ENCODE measurements at places on chromosomes 5 and 9.

DNA sequence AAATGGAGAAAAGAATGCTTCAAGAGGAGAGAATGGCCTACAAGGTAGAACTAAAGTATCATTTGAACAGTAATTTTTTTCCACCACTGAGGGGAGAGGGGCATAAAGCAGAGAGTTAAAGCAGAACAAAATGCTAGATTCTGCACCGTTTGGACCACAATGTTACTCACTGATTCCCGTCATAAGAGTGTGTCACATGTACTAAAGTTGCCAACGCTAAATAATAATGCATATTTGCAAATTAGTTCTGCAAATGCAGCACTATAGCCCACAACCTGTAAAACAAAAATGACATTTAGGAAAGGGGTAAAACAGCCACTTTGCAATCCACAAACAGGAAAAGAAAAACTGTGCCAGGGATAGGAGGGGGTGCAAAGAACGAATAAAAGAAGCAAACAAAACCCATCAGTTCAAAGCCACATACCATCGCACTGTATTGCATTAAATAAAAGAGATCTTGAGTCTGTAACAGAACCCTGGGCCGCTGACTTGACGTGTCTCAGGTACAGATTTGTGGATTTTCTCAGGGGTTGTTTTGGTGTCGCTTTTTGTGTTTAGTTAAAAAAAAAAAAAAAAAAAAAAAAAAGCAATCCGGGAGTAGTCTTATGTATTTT, 7.7 kb upstream of the NFIB start:
- no peak for DNase-seq

DNA sequence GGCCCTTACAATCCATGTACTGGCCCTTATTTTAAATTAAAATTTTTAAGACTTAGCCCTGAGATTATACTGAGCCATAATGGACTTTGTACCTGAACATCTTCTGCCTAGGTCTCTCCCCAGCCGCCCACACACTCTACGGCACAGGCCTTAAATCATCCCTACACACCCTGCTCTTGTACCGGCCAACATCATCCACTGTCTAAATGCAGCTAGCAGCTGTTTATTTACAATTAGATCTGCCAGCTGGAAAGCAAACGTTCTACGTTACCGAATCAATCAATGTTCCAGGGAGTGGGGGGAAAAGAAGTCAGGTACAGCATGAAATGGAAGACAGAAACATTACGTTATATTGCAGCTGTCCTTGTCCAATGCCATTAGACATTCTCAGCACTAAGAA, 88.4 kb upstream of the GRAMD2B start:
- DNase-seq, result no peak

DNA sequence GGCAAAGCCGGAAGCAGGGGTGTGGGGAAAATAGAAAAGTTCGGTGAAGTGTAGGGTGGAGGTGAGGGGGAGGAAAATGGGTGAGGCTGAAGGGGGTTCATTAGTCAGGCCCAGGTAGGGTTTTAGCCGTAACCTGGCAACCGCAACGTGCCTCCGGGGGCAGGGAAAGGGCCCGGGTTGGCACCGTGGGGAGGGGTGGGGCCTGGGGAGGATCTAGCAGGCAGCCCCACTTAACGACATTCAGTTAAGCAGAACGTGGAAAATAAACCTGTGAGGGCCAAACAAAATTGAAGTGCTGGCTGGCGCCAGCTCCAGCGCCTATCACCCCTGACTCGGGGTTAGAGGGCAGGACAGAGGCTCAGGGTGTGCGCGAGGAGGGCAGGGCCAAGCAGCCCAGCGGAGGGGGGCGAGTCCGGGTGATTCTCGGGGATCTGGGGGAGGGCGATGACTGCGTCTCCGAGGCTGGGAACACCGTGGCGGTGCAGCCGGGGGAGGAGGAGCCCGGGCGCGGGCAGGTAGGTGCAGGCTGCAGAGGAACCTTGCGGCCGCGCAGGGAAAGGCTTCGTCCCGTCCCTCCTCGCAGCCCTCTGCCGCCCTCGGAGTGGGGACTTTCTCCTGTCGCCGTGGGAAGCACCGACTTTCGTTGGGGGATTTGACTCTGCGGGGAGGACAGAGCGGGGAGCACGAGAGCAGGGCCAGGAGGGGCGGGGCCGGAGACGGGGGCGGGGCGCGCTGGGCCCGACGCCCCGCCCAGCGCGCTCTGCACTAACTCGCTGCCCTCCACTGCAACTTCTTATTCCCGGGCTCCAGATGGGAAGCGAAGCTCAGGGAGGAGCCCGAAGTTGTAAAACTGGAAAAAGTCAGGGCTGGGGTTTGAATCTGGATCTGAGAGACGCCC, 5.1 kb downstream of the RGS14 start:
- peak; percentile 47 for DNase-seq

GRCh38 chr9:32589083-32589723, 16.2 kb upstream of the NDUFB6 start:
- DNase-seq, result peak; percentile 25

- no peak for DNase-seq
Measured at GRCh38 chr5:7039074-7039473, 325.8 kb downstream of the TENT4A start.

GRCh38 chr5:140800816-140801493, at the start of gene PCDHA3:
PCDHA3 (plus strand) TSS chr5:140801057.
- DNase-seq, result no peak

GRCh38 chr5:69152731-69153130, 14.2 kb upstream of the CCNB1 start:
- DNase-seq, result no peak

GRCh38 chr9:20378851-20379250, 243.4 kb downstream of the MLLT3 start:
- no peak for DNase-seq

DNA sequence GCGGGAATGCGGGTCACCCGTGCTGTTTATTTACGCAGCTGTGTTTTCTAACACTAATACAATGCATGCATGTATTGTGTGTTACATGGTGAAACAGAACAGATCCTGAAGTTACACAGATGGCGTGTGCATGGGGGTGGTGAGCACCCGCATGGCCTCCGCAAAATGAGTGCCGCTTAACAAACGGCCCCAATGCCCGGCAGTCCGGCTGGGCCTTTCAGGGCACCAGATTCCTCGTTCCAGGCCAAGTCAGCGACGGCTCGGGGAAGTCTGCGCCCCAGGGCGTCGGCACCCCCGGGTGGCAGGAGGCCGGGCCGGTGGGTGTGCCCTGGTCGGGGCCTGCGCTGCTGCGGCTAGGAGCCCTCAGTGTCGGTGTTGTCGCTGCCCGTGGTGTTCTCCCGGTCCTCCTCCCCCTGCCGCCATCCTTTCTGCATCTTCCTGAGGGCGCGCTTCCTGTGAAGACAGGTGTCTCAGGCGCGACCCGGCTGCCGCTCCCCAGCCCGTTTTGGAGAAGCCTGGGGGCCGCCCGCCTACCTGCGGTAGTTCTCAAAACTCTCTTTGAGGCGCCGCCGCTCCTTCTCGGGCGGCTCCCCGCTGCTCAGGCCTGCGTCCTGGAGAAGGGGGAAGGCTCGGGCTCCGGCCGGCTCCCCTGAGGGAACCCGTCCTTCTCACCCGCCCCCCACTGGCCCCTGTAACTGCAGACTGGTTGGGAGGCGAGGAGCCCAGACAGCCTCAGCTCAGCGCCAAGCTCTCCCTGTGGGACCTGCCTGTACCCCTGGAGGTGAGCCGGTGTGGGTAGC, 605 bp upstream of the DNLZ start:
- DNase-seq, result no peak

DNA sequence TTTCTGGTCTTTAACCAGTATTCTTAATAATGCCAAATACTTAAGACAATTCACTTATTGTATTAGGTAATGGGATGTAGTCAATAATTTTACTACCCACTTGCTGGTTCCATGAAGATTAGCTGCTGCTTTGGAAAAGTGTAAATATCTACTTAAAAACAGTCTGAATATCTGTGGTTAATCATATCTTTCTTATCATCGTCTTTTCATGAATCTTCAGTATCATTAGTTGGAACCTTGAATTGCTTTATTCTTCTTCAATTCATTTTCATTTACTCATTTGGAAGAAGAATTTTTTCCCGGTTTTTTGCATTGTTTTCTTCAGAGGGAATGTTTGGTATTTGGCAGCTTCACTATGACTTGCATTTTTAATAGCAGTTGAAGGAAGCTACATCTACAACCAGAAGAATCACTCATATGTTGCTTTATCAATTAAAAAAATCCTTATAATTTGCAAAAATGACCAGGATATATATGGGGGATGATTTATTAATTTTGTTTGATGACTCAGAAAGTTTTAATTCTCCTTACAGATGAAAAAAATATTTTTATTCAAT, 1398.3 kb upstream of the CDH6 start:
- no peak for DNase-seq

GRCh38 chr9:99039505-99040182, 65.3 kb upstream of the TGFBR1 start:
- DNase-seq, result no peak

DNA sequence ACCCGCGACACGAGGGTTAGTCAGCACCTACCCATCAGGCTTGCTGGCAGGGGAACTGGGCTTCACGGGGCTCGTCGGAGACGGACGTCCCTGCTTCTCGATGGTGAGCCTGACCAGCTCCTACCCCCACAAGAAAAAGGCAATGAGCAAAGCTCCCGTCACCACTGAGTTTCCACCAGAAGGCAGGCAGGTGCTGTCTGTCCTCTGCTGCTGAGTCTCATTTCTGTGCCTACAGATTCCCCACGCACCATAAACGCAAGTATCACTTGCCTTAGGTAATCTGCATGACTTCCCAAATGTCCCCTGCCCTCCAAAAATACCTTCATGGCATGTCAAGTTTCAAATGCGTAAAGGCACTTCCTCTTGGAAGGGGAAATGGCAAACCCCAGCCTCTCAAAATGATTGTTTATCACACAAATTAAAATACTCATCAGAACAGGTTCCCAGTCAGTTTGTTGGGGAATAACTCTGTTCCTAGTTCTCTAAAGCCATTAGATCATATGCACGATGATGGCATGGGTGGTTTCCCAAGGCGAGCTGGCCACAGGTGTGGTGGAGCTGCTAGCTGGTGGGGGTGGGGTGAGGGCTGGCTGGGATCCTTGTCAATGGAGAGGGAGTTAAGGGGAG, 85.0 kb downstream of the PRRT1B start:
- no peak for DNase-seq

GRCh38 chr5:23419115-23419514, 88.3 kb upstream of the PRDM9 start:
- DNase-seq, result peak; percentile 76

DNA sequence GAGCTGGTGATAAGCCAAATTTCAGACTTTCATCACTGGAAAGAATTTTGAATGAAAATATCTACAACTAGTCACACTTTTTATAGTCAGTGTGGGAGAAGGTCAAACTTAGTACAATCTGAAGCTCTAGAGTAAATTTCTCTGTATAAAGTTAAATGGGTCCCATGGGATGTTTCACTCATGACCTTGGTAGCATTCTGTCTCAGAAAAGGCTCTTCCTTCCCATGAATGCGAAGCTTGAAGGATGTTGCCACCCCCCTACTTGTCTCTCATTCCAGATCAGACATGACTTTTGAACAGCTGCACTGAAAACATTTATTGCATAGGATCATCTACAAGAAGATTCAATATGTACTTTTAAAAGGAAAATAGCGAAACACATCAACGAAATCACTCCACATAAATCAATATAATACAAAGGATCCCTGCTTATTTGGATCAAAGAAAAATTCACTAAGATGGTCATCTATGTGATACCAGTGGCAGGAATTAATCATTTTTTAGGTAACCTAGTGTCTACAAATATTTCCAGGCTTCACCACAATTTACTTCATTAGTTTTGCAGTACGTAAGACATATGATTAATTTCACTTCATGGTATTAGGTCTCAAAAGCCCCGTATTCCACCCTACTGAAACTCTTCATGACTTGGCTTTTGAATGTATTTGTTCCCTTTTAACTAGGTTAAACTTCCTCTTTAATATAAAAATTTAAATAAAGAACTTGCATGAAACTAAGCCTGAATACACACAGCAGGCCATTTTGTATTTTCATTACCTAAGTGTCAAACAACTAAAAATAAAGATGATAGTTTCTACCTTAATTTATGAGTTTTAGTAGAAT, 4.4 kb downstream of the ST8SIA4 start:
- no peak for DNase-seq

DNA sequence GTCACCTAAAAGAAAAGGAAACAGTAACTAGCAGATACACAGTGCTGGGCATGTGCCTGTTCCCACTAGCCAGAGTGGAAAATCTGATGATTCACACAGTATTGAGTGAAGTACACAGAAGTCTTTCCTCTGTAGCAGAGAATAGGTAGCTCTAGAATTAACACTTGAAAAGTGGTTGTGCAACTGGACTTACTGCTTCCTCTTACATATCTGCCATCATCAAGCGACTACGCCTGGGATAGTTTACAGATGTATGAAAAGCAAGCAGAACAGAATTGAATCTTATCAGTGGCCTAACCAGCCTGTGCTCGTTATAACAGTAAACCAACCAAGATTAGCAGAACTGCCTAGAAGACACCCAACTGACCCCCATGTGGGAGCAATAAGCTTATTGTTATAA, 130.6 kb downstream of the DTWD2 start:
- DNase-seq, result no peak

DNA sequence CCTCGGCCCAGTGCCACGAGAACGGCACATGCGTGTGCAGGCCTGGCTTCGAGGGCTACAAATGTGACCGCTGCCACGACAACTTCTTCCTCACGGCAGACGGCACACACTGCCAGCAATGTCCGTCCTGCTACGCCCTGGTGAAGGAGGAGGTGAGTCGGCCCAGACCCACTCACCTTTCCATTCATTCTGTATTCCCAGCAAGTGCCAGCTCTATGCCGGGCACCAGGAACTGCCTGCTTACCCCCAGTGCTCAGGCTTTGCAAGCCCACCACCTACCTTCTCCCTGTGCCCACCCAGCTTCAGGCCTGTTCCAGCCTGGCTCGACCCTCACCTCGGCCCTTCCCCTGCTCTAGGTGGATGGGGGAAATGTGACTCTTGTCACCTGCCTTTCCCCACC, 26.6 kb upstream of the AIF1L start:
- DNase-seq, result no peak

DNA sequence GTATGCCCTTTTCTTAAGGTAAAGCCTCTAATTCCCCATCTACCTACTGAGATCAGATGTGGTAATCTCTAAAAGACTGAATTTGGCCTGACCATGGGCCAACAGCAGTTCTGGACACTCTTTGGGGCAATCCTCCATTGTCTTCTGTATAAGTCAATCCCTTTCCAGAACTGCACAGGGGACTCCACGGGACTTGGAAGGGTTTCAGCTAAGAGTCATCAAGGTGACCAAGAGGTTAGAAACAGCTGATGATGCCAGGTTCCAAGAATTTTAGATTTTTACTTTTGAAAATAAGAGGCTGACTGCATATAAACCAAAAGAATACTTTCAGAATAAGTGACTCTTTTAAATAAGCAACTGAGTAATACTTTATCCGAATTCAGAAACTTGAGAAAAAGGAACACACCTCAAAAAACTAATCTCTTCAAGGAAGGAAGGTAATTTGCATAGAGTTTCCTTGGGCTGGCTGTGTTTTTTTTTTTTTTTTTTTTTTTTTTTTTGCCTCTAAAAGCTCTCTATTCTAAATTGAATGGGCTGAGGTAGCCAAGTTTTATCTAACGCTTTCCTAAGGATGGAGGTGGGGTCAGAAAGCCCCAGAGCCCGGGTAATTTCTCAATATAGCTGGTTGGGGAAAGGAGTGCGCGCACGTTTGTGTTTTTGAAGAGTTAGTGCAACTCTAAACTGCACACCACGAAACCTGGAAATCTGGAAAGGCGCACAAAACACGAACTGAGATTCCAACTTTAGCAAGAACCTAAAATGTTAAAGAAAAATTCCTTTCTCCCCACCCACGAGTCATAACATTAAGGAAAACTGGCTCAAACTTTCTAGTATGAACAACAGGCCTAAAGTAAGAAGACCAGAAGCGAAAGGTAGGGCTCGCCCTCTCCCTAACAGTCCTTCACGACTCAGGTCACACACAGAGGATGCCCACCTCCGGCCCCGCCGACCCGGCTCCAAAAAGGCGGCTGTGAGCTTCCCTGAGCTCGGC, 1.3 kb downstream of the VCP start:
- DNase-seq, result no peak

- DNase-seq, result no peak
Measured at GRCh38 chr5:41858890-41859289, 11.3 kb downstream of the OXCT1 start.

Measured in COR-L47 (cell line).